ENCODE measurements at places on chromosomes 3 and 15.

- DNase-seq, result no peak
These were observed 82.8 kb upstream of the HES1 start for GRCh38 chr3:194053136-194053535.

- DNase-seq, result no peak
These were observed 1081.1 kb downstream of the NAALADL2 start for GRCh38 chr3:175940243-175940642.

DNA sequence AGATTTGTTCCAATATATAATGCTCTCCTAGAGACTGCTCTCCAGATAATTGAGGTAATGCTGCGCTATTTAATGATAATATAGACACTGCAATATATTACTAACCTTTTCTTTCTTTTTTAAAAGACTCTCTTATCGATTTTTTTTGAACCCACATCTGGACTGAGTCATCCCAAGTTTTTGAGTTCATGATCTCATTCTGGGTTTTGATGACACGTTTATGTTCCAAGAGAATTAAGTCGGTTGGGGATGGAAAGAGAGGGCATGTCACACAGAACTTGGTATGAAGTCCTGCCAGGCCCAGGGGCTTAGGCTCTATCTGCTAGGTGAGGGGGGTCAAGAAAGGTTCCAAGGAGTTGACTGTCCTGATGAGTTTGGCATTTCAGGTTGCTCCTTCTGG lies 431.1 kb downstream of the MFSD1 start:
- no peak for DNase-seq

- no peak for DNase-seq
These were observed 175.0 kb upstream of the MCTP2 start for GRCh38 chr15:94056314-94056713.

GRCh38 chr3:133667118-133667517 lies 5.4 kb upstream of the TOPBP1 start:
- no peak for DNase-seq

GRCh38 chr3:126743350-126743749 lies 39.3 kb downstream of the CHCHD6 start:
- no peak for DNase-seq

DNA sequence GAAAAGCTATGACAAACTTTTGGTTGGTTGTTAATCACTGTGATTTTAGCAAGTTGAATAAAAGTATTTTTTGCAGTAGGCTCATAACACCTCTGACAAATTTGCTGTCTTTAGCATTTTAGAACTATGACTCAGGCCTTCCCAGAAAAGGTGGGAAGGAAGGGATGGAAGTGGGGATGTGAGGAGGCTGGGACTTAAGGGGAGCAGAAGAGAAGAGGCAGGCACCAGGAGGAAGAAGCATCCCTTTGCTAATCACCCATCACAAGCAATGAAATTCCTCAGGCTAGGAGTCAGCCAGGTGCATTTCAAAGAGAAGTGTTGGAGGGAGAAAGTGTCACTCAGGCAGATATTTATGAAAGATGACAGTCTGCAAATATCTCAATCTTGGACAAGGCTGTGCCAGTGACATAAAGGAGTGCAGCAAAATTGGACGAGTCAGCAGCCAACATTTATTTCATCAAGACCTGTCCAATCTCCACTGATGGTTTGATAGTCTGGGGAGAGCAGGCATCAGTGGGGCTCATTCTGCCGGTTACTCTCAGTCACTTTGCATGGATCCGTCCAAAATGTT lies 337.3 kb upstream of the ARRDC4 start:
- DNase-seq, result no peak
